ENCODE measurements at places on chromosomes 16 and 17. TPM values are rescaled to one million over a fixed set of nuclear protein-coding genes. Genes with fewer than 3 reads are reported as not detected.

Gene MEIOB
- total RNA-seq: not detected

Gene TBC1D3C
- not detected for total RNA-seq

Gene GLP2R
- total RNA-seq: 3.3 TPM

Gene RHBDL3
- total RNA-seq: not detected

GRCh38 chr17:77049440-77049839 lies 91.3 kb upstream of the SEC14L1 start:
- no peak for DNase-seq

DNA sequence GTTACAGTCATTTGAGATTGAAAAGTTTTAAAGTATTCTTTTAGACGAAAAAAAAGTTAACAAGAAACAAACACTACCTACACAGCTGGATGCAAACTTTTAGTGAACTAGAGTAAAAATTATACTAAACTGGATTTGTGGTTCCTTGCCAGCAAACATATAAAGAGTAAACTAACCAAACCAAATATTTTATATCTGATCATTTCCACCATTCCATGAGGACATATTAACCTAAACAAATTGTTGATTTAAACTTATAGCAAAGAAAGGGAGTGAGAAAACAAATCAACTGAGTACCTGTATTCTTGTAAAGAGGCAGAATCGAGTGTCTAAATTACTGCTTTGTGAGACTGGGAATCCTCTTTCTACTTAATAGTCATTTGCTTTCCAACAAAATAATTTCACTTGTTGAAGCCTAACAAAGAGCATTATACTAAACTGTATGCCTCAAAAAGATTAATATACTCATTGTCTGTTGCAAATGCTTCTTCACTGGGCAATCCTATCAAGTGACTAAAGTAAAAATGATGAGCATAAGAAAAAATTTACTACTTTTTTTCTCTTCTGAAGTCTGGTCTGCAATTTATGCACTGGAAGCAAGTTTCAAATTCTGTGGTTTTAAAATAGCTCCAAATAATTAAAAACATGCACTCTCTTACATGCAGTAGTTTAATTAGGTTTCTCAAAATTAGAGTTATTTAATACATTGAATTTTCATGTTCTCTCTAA lies 37.5 kb downstream of the AKAP10 start:
- no peak for DNase-seq

DNA sequence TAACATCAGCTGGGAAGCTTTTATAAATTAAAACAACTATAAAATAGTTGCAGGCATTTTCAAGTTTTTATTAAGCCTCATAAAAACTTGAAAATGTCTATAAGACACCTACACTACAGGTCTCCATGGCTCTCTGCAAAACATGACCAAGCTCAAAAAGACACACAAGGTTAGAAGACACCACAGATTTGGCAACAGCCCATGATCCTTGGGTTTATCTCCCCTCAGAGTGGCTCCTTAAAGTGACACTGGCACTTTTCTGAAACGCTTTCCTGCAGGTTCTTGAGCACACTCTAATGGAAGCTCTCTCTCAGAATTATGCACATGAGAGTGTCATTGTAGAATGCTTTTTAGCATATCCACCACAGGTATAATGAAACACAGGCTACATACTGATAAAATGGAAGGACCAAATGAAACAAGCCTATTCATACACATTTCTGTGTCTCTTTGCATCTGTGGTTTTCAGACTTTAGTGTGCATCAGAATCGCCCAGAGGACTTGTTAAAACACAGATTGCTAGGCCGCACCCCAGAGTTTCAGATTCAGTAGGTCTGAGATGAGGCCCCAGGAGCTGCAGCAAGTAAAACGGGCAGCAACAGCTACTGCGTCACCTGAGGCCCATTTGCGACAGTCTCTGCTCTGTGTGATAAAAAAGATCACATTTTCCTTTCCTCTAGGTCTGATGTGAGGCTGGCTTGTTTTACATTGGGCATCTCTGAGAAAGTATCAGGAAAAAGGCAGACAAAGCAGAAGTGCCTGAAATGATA lies 75.0 kb upstream of the WSB1 start:
- no peak for DNase-seq

DNA sequence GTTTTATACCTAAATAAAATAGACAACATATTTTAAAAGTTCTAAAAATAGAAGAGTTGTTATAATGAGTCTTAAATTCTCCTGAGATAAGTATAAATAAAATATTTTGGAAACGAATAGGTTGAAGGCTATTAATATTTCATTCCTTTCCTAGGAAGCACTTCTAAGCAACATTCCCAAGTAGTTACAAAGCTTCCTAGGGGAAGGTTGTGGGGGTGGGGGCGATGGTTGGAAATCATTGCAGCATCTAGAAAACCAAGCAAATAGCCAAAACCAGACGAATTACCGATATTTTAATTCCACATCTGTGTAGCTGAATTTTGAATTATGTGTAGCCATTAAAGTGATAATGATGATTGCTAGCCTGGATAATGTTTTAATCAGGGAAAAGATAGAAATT lies 26.9 kb downstream of the PTRH2 start:
- DNase-seq: no peak

GRCh38 chr16:77816293-77816692 lies 27.9 kb downstream of the VAT1L start:
- DNase-seq: peak; percentile 43
